Neural crest cell (in vitro differentiated cells): ENCODE measurements at places on chromosomes 6 and 20. TPM values are rescaled to one million over a fixed set of nuclear protein-coding genes. Genes with fewer than 3 reads are reported as not detected.

GRCh38 chr6:51657491-51657890, 429.9 kb downstream of the PKHD1 start:
- DNase-seq: no peak
- H3K27me3 ChIP-seq: no peaks in the 10 kb centered on the region
- no peak overlapping the region for H3K4me3 ChIP-seq
- H3K4me1 ChIP-seq: no peaks in the 10 kb centered on the region

- H3K27me3 ChIP-seq: peaks cover 49% of the 10 kb centered on the region
- no peaks in the 10 kb centered on the region for H3K36me3 ChIP-seq
- H3K27ac ChIP-seq: no peak overlapping the region
Measured at GRCh38 chr6:1597924-1598323, 11.8 kb upstream of the FOXC1 start.

GRCh38 chr6:169805242-169805838, 53.9 kb downstream of the ERMARD start:
- H3K27ac ChIP-seq: no peak overlapping the region
- DNase-seq: no peak
- peaks cover 14% of the 10 kb centered on the region for H3K4me1 ChIP-seq

Gene LTV1
- 33.1 TPM in 2 replicates for total RNA-seq

Gene SLC17A3
- not detected in 2 replicates for total RNA-seq

DNA sequence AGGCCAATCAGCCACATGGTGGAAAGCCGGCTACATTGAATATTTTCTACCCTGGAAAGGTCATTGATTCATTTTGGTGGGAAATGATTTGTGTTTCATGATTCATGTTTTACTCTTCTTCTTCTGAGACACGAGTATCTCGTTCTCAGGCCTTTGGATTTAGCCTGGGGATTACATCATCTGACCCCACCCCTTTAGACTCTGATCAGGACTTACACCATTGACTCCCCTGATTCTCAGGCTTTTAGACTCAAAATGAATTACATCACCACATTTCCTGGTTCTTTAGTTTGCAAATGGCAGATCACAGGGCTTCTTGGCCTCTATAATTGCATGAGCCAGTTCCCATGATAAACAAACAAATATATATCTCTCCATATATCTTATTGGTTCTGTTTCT, 228.8 kb downstream of the ADGRG6 start:
- no peaks in the 10 kb centered on the region for H3K27me3 ChIP-seq
- peaks cover 3% of the 10 kb centered on the region for H3K36me3 ChIP-seq
- DNase-seq: no peak
- no peak overlapping the region for H3K4me3 ChIP-seq
- H3K27ac ChIP-seq: no peak overlapping the region

Gene TBP
- total RNA-seq: 22.1 and 26.3 TPM in 2 replicates

DNA sequence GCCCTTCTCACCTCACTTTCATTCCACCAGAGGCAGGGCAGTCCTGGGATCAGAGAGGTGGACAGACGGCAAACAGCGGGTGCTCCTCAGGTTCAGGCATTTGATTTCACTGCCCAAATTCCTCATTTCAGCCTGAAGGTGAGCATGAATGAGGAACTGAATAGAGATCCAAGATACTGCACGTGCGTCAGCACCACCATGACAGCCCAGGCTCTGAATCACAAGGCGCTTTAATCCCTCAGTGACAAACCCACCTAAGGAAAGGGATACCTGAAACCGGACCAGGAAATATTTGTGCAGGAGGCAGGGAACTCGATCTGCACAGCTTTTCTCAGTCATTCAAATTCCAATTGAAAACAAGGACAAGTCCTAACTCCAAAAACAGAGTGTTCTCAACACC, 174.8 kb upstream of the HEY2 start:
- H3K36me3 ChIP-seq: peaks cover 2% of the 10 kb centered on the region
- H3K4me3 ChIP-seq: no peak overlapping the region
- peaks cover 14% of the 10 kb centered on the region for H3K4me1 ChIP-seq
- DNase-seq: no peak

Gene ZBTB24
- total RNA-seq: 10.5 and 10.8 TPM in 2 replicates

DNA sequence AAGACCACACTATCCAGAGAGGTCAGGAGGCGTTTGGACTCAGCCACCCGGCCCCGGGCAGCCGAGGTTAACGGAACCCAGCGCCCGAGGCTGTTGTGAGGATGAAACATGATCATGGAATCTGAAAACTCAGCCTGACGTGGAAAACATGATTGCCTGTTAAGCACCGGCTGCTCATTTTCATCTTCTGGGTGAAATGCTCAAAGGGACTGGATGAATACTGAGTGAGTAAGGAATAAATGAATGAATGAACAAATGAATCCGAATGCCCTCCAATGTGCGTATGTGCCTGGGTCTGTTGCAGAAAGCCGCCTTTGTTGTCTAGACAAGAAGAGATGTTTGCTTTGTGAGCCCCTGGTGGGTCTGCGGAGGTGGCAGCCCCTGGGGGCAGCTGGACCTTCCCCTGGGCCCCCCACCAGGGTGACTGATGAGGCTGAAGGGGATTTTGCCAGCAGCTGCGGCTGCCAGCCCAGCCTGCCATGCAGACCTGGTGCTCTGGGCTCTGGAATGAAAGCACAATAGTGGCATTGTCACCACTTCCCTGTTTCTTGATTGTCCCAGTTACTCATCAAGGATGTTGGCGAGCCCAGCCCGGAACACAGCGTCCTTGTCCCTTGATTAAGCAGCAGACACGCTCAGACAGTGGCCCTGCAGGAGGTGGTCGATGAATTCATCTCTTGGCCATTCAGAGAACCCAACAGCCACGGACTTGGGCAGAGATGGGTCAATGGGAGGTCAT, 211.1 kb downstream of the ANKRD60 start:
- DNase-seq: peak; percentile 16
- no peaks in the 10 kb centered on the region for H3K36me3 ChIP-seq
- no peak overlapping the region for H3K4me3 ChIP-seq

- H3K4me3 ChIP-seq: no peak overlapping the region
- DNase-seq: no peak
- peaks cover 57% of the 10 kb centered on the region for H3K27me3 ChIP-seq
- H3K27ac ChIP-seq: no peak overlapping the region
- H3K36me3 ChIP-seq: no peaks in the 10 kb centered on the region
- H3K4me1 ChIP-seq: no peaks in the 10 kb centered on the region
Measured at GRCh38 chr6:19988555-19988954, 151.4 kb downstream of the ID4 start.

- H3K27ac ChIP-seq: no peak overlapping the region
- no peak overlapping the region for H3K4me3 ChIP-seq
- H3K36me3 ChIP-seq: peaks cover 2% of the 10 kb centered on the region
- DNase-seq: no peak
- H3K4me1 ChIP-seq: no peaks in the 10 kb centered on the region
- no peaks in the 10 kb centered on the region for H3K27me3 ChIP-seq
Measured at GRCh38 chr6:89200706-89201215, 16.4 kb downstream of the GABRR1 start.

Gene TSBP1
- not detected in 2 replicates for total RNA-seq

DNA sequence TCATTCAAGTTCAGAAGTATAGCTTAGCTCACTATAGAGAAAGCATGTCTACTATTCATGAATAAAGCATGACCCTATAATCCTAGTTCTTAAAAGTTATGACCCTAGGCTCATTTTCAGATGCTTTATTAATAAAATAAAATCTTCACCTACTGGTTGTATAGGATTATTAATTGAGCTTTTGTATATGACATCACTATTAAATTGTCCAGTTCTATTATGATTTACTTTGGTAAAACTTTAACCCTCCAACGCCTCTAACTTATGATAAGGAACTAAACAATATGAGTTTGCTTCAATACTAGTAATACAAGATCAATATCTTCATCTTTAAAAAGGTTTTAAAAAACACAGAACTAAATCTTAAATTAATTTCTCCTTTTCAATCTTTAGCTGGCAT, 263.4 kb upstream of the THEMIS start:
- no peaks in the 10 kb centered on the region for H3K27me3 ChIP-seq
- H3K36me3 ChIP-seq: no peaks in the 10 kb centered on the region
- H3K27ac ChIP-seq: no peak overlapping the region

DNA sequence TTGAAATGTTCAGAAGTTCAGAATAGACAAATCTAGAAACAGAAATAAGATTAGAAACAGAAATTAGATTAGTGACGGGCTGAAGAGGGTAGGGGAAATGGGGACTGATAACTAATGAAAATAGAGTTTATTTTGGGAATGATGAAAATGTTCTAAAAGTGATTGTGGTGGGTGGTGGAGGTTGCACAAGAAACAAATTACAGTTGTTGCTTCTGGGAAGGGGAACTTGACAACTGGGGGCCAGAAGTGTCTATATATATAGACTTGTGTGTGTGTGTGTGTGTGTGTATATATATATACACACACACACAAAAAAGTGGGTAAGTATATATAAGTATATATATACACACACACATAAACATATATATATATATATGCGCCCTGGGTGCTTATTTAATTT, 86.5 kb upstream of the RREB1 start:
- DNase-seq: no peak
- H3K27me3 ChIP-seq: no peaks in the 10 kb centered on the region
- H3K4me1 ChIP-seq: no peaks in the 10 kb centered on the region
- peak overlapping the region; percentile 23 for H3K27ac ChIP-seq
- H3K4me3 ChIP-seq: no peak overlapping the region

DNA sequence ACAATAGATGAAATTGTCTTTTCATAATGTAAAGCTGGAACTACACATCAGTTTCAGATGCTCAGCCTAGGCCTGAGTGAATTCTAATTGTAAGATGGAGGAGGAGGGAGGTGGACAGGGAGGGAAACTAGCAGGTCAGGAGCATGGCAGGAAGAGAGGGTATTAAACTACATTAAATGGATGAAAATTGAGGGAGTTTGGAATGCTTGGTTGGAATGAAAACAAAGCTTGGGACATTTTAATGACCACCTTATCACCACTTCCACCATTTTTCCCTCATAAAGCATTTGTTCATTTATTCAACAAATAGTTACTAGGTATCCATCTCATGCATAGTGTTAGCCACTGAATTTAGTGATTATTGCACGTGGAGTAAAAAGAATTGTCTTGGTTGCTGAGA, 65.0 kb downstream of the KIZ start:
- H3K27me3 ChIP-seq: peaks cover 52% of the 10 kb centered on the region
- H3K36me3 ChIP-seq: peaks cover 2% of the 10 kb centered on the region
- H3K4me1 ChIP-seq: peaks cover 41% of the 10 kb centered on the region
- no peak for DNase-seq
- no peak overlapping the region for H3K27ac ChIP-seq
- no peak overlapping the region for H3K4me3 ChIP-seq

Gene TRIM38
- 0.77 and 0.80 TPM in 2 replicates for total RNA-seq
